Muscle of leg (tissue), 16 donors: ENCODE measurements at places on chromosomes 1 and 21. TPM values are rescaled to one million over a fixed set of nuclear protein-coding genes. Genes with fewer than 3 reads are reported as not detected.

- DNase-seq = no peak
Observed at GRCh38 chr1:25661043-25661815, 44.6 kb downstream of the MAN1C1 start.

OR2T11 gene
- not detected for total RNA-seq

- peak; percentile 38 for DNase-seq
Observed at GRCh38 chr1:195202241-195202640, 1406.0 kb downstream of the KCNT2 start.

GRCh38 chr1:217004776-217005436 lies 281.7 kb upstream of the ESRRG start:
- DNase-seq = no peak

DNA sequence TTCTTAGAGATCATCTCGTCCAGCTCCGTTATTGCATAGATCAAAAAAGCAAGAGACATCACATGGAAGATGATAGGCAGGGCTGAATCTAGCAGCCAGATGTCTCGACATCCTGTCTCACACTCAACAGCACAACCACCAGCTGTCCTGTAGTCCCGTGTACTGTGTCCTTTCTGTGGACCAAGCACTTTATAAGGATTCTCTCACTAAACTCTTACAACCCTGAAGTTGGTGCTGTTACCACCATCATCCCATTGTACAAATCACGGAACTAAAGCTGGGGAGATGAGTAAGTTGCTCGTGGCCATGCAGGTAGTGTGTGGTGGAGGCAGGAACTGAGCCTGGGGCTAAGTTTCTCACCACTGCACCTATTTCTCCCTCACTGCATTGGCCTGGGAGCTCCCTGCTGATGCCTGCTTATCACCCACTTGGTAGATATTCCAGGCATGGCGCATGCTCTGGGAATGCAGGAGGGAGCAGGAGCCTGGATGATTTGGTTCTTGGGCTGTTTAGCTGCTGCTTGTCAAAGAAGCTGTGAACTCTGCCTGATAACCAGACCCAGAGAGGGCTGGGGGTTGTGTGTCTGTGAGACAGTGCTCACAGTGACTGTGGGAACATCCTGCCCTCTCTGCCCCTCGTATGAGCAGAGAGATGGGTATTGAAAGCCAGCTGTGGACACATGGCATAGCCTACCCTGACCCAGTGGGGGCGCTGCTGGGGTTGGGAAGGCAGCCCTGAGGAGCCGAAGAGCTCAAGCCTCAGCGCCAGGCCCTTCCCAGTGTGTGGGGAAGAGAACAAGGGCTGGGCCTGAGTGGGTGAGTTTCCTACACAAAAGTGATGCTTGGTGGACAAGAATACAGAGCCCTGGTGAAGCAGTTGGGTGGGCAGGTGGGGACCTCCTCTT lies 13.6 kb downstream of the PPFIA4 start:
- DNase-seq = no peak

DNA sequence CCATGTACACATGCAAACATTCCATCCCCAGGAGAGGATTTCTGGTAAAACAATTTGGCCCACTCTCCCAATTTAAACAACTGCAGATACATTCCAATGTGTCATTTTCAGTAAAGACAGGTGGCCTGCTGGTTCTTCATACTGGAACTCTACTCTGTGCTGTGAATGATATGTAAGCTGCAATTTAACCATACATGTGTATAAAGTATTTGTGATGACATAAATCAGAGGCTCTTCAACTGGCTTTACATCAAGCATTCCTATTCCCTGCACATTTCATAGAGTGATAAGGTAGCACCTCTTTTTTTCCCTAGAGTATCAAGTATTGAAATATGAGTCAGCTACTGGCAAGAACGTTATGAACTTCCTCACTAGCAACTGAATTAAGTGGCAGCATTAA lies 649.5 kb upstream of the ADGRL2 start:
- peak; percentile 42 for DNase-seq

- peak; percentile 43 for DNase-seq
Observed at GRCh38 chr1:172270605-172271004, 149.9 kb upstream of the C1orf105 start.

ZMPSTE24 gene
- 20.3 TPM for total RNA-seq

DNA sequence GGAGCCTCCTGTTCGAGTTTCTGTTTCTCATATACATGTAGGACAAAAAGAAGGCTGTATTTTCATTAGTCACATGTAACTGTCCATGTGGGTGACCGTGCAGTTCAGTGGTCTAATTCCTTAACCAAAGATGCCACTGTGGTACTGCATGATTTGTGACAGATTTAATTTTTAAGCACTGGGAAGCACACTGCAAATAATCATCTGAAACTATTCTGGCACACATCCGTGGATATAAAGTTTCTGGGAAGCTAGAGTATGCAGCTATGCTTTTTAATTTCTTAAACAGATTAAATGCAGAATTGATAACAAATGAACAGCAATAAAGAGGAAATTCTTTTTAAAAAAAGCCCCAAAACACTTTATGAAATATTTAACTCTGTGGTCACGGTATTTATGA lies 254.8 kb downstream of the LMO4 start:
- DNase-seq = peak; percentile 25

DOP1B gene
- 4.2 TPM for total RNA-seq

DNA sequence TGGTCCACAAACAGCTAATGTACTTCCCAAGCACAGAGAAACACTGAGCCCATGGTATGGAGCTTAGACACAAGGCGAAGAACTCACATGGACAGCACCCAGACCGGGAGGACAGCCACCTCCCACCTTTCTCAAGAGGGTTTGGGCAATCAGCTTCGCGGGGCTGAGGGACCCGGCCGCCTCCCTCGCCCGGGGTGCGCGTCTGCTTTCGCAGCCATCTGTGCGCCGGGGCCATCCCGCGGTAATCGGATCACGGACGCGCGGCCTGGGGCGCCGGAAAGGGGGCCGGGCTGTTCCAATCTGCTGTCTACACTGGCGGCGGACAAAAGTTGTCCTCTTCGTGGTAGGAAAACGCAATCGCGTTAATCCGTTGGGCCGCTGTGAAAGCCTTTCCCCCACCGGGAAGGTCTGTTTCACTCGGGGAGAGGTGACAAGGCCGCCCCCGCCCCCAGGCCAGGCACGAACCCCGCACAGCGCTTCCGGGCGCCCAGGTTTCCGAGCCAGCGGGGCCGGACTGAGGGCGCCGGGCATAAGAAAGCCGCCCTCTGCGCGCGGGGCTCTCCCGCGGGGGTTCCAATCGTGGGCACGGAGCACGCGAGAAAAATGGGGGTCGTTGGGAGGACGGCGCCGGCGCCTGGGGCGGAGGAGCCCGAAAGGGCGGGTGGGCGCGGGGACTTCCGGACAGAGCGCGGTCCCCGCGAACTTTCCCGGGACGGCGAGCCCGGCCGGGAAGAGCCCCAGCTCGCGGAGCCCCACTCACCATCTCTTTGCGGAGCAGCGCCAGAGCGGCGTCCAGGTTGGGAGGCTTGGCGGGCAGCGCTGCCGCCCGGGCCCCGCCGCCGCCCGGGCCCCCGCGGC lies 664 bp downstream of the FAM89A start:
- peak; percentile 68 for DNase-seq

DNA sequence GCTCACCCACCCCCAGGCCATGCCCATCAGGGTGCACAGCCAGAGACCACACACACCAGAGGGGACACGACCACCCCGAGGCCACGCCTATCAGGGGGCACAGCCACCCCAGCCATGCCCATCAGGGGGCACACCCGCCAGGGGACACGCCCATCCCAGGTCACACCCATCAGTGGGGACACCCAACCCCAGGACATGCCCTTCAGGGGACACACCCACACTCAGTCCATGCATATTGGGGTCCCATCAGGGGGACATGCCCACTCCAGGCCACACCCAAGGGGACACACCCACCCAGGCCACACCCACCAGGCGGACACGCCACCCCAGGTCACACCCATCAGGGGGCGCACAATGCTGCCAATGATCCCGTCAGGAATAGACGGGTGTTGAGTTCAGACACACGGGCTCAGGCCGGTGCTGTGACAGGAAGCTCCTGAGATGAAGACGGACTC lies 20.7 kb downstream of the MCM3AP start:
- DNase-seq = no peak

MMEL1 gene
- total RNA-seq = 0.31 TPM

DNA sequence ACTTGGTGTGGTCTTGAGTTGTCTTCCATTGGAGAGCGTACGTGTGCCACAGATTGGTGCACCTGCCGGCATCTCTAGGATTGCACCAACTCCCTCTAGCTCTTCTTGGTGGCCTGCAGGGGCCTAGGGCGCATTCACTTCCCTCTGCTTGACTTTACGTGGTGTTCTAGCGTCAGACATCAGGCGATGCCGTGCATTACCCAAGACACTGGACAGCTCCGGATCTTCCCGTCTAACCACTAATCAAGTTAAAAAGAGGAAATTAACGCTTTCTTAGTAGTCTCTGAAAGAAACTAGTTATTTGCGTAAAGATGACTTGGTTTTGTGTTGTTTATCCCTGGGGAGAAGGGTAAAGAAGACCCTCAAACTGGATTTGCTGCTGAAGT lies 510 bp upstream of the IL10RB start:
- DNase-seq = peak; percentile 82

GRCh38 chr1:107727866-107728265 lies 237.1 kb downstream of the VAV3 start:
- peak; percentile 5 for DNase-seq

GRCh38 chr1:229674042-229674441 lies 48.0 kb downstream of the URB2 start:
- DNase-seq = no peak

DNA sequence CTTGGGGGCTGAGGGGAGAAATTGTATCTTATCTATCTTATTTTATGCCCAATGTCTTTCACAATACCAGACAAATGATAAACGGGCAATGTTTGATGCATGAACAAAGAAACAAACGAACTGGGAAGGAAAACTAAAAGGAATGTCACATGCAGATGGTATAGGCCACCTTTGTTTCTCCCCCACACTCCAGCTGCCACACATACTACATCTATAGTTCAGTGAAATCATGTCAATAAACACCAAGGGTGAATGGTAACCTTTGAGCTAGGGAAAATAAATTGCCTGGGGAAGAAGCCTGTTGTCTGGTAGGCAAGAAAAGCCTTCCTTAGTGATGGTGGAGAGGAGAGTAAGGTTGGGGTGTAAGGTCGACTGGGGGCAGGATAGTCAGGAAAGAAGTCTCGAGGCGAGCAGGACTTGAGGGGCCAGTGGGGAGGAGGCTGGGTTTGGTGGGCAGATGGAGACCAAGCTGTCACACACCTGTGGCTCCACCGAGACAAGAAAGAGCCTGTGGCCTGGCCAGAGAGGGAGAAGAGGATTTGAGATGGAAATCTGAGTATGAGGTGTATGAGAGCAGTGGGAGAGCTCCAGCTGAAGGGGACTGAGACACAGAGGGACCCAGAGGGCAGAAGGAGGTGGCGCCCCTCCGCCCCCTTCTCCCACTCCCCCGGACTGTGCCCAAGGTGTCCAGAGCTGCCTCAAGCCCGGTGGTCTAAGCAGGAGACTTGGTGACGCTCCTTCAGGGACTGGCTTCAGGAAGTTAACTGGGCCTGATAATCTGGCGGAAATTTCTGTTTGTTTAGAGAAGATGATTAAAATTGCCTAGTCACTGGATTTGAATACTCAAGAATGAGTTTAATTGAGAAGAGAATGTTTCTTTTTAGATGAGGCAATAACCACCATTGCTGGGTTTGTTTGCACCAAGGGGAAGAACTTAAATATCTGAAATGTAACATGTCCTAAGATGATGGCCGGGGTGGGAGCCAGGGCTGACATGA lies 37.3 kb downstream of the ATF3 start:
- no peak for DNase-seq
